ENCODE measurements at places on chromosomes 3 and 15.
A peak's percentile ranks its signal among the peaks of the same experiment; 100 is the strongest.

- DNase-seq, result no peak
Measured at GRCh38 chr3:125605756-125606155, 10.5 kb upstream of the OSBPL11 start.

- no peak for DNase-seq
Measured at GRCh38 chr3:112127522-112128494, 5.2 kb downstream of the GCSAM start.

DNA sequence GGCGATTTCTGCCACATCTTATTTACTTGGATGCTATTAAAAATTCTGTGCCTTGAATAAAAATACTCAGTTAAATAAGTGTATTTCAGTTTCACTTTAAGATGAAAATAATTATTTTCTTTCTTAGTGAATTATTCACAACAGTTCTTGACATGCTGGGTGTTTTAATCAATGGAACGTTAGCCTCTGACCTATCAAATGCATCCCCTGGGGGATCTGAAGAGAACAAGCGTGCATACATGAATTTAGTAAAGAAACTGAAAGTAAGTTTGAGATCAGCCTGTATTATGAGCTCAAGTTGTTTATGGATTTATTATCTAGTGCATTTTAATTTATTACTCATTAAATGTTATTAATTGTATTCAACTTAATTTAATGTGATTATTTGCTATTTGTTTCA is 597 bp downstream of the P2RY12 start:
- DNase-seq, result no peak

- DNase-seq, result peak; percentile 45
Measured at GRCh38 chr3:20104167-20104661, 64.0 kb downstream of the KAT2B start.

DNA sequence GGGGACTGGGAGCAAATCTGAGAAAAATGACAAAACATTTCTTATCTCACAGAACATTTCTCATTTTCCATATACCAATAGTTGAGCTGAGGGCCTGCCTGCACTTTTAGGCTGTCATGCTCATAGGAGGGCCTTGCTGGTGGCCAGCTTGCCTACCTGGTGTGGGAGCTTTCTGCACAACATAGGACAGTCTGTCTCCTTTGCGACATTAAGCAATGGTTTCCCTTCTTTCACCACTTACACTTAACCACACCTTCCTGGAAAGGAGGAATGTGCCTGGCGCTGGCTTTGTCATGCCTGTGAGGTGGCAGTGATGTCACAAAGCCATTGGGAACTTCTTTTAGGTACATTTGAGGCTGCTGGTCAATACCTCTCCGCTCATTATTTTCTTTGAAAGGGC is 5.7 kb downstream of the SNAPC5 start:
- no peak for DNase-seq

- DNase-seq, result no peak
Measured at GRCh38 chr15:100683434-100683833, 81.0 kb downstream of the ASB7 start.

DNA sequence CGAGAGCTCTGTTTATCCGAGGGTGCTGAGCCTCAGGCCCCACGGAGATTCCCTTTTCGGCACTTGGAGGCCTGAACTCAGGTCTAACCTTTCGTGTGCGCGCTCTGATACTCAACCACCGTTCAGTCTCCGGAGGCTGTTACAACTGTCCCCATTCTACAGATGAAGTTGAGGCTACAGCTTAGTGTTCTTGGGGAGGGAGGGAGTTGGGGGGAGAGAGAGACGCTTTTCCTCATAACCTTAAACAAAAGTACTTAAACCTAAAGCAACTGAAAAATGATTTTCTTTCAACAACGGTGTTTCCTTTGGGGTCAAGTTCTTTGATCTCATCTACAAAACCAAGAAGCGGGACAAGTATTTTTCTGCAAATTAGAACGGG is 952 bp upstream of the CHST2 start:
- DNase-seq, result no peak

DNA sequence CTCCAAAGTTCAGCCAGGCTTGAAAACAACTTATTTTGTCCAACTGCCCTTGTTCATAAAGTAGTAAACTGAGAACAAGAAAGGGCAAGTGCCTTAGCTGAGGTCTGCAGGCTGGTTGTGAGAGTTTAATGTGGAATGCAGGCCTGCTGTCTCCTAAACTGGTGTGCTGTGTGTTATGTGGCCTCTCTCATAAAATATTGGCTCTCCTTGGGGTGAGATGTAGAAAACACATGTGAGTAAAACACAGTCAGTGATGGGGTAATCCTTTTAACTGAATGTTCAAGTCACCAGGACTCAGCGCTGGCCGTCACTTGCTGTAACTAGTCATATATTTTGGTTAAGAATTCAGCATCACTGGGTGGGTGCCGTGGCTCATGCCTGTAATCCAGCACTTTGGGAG is 7.1 kb upstream of the ST6GAL1 start:
- no peak for DNase-seq

DNA sequence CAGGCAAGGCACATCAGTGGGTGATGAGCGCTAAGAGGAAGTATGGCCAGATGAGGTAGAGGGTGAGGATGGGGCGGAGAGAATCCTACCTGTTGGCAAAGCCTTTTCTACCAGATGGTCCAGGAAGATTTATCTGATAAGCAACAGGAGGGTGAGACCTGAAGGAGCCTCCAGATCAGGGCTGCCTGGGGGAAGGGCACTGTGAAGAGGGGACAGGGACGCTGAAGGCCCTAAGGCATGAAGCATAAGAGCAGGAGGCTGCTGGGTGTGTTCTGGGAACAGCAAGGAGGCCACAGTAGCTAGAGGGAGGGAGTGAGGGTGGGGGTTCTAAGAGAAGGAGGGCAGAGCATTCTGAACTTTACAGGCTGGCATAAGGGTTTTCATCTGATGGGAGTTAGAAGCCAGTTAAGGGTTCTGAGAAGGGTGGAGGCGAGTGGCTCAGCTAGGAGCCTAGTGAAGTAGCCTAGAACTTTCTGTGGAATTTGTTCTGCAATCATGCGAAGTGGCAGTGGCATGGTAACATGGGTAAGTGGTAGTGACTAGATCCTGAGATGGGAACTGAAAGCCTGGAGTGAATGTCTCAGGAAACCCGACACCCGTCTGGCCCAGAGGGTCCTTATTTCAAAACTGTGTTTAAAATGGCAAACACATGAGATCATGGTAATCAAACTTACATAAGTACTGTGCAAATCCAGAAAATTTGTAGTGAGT is 29.9 kb downstream of the CGNL1 start:
- no peak for DNase-seq

GRCh38 chr15:73633991-73634495 is 854 bp upstream of the NPTN start:
- DNase-seq, result no peak

- no peak for DNase-seq
Measured at GRCh38 chr3:110697961-110698360, 373.7 kb upstream of the NECTIN3 start.

- DNase-seq, result no peak
Measured at GRCh38 chr3:12982619-12983101, 90.6 kb downstream of the IQSEC1 start.

DNA sequence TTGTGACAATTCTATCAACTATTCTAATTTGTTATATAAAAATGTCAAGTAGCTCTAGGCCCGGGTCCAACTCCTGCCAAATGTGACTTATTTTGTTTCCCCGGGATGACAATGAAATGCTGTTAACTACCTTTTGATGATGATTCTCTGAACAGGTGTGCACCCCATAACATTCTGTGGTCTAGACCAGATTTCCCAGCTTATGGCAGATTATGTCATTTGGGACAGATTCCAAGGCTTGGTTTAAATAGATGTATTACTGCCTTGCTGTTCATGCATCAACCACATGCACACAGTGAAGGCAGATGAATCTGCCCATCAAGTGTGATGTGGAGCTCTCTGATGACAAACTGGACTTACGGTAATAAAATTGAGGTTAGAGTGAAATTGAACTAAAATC is 150.5 kb downstream of the MECOM start:
- DNase-seq, result no peak

DNA sequence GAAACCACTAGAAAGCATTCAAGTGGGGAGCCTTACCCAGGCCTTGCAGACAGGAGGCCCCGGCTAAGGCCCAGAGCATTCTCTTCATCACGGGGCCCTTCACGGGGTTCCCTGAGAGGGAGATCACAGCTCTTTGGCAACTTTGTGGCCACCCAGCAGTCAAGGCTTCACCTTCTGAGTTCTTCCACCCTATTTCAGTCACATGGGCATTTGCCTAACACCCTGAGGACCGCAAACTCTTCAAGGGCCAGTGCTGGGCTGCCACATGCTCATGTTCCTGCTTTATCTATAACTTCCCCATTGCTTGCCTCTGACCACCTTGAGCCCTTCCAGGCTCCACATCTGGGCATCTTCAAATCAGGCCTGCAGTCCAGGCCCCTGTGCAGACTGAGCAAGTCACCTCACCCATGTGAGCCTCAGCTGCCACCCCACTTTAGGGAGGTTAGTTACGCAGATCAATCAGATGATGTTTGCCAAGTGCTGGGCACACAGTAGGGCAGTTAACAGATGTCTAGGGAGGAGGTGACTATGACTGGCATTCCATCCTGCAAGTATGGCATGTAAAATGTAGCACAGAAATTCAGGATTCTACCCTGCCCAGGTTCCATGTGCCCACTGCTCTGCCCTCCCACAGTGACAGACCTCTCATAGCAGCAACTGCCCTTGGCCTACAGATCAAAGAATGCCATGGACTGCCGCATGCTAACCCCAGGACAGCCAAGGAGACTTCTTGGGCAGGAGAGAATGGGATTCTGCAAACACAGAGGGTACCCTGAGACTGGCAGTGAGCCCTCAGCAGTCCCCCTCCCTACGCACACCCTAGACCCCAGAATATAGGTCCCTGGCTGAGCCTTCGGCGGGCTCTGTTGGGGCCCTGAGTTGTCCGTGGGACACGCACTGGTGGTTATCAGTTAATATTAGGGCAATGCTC is 37.6 kb upstream of the ZNF710 start:
- no peak for DNase-seq

DNA sequence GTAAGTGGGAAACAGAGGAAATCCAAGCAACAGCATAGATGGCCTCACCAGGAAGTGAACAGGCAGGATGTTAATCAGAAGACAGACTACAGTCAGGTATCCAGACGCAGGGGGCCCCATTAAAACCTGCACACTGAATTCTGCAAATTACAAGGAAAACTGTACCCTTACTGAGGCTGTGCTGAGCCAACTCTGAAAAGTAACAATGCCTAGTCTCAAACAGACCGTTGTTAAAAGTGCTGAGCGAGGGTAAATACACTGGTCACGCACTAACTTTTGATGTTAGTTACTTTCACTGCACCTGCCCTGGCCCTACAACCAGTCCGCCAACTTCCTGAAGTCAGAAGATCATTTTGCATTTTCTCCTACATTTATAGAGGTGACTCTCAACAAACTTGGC is 1.0 kb downstream of the TAMM41 start:
- no peak for DNase-seq

DNA sequence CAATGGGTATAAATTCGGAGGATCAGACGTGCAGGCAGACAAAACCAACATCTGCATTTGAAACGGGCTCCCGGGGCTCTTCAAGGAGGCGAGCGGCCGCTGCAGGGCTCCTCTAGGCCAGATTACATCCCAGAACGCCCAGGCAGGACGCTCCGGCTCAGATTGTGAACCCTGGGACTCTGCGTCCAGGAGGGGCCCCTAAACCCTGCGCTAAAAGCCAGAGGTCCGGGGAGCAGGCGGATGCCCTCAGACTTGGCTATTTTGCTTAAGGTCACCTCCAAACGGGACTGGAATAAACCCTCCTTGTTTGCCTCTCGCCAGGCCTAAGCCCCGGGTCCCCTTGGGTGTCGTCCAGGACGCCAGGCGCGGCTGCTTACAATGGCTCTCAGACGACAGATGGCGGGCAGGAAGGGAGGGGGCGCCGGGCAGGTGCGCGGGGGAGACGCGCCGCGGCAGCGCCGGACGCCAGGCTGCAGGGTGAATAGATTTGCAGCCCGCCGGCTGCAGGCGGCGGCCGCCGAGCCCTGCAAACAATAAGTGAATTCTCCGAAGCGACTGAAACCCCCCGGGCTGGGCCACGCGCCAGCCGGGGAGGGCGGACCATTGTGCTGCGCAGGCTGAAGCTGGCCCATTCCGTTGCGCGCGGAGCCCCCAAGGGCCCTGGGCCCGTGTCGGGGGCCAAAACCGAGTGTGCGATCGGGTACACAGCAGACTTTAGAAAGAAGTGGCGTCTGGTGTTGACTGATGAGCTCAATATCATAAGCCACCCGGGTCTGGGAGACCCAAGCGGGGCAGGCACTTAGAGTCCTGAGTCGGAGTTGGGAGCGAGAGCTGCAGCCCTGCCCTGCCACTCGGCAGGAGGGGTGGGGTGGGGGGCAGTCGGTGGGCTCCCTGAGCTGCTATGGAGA is 32.3 kb upstream of the AMOTL2 start:
- no peak for DNase-seq

DNA sequence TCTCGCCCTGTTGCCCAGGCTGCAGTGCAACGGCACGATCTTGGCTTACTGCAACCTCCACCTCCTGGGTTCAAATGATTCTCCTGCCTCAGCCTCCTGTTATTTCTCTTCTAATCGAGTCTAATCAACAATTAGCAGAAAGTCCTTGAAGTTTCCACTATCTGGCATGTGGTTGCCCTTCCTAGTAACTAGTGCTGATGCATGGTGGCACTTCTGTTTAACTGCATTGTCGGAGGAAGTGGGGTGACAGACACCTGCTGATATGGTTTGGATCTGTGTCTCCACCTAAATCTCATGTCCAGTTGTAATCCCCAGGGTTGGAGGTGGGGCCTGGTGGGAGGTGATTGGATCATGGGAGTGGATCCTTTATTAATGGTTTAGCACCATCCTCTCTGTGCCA is 9.2 kb downstream of the CRTAP start:
- DNase-seq, result no peak

GRCh38 chr3:150738688-150739087 is 24.3 kb downstream of the SIAH2 start:
- DNase-seq, result no peak

DNA sequence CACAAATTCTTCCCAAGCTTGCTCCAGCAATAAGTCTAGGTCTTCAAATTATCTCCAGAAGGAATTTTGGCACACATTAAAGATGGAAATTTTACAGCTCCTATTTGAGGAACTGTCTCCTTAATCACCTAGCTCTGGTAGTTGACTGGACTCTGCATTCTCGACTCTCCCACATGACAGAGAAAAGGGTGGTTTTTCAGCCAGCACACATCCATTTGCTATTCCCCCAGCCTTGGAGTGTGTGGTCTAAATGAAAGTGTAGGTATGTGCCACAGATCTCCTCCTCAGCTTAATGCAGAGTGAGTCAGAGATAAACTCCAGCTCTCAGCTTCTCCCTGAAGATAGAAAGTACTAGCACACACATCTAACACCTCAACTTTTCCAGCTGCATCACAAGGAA is 62.2 kb upstream of the ALCAM start:
- DNase-seq, result no peak

GRCh38 chr3:128215800-128216495 is 62.7 kb downstream of the EEFSEC start:
- no peak for DNase-seq

GRCh38 chr3:20218215-20218614 is 32.2 kb upstream of the SGO1 start:
- DNase-seq, result no peak

- no peak for DNase-seq
Measured at GRCh38 chr3:160409812-160410610, 10.6 kb downstream of the SMC4 start.

- DNase-seq, result no peak
Measured at GRCh38 chr3:128623762-128624176, 26.8 kb downstream of the RPN1 start.

- DNase-seq, result no peak
Measured at GRCh38 chr15:46344915-46345314, 710.1 kb downstream of the SQOR start.

GRCh38 chr3:81549388-81549787 is 212.1 kb downstream of the GBE1 start:
- no peak for DNase-seq
